Progenitor cell of endocrine pancreas (in vitro differentiated cells): ENCODE measurements at places on chromosomes 11 and 22.

GRCh38 chr22:44093791-44094190, 69.7 kb downstream of the PARVB start:
- DNase-seq, result no peak

GRCh38 chr11:2530855-2531200, 86.0 kb downstream of the KCNQ1 start:
- no peak for DNase-seq

GRCh38 chr22:21690401-21690801, 24.6 kb downstream of the PPIL2 start:
- DNase-seq, result no peak

DNA sequence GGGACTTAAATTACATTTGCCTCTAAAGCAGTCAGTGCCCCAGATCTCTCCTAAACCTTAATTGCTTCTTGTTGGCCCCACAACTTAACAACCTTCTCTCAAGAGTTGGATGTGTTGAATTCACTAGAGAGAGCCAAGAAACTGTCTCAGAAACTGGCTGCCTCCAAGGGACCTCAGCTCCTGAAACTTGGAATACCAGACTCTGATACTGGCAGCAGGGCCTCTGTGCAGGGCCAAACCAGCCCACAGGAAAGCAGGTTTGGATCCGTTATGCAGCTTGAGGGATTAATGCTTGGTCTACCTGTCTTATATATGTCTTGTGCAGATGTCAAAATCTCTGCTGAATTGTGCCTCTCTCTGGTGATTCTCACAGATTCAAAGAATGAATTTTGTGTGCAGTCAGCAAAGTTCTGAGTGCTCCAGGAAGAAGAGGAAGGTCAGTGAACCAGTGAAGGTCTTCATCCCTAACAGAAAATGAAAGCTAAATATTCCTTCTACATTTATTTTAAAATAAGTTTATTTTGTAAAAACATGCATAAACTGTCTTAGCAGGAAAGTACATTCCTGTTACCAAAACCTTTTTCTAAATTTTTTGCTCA, 70.8 kb downstream of the LIF start:
- no peak for DNase-seq

DNA sequence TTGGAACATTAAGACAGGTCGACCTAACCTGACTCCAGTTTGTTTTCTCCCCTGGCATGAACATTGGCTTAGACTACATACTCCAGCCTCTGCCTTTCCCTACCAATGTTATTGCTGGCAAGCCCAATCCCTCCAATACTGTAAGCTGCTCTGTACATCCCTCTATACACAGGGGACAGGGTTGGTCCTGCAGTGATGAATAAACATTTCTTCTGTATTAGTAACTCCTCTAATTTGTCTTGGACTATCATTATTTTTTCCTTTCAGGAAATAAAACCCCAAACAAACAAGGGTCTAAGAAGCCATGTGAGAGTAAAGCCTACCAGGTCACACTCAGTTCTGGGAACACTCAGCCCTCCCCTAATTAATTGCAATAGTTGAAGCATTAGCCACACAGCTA, 35.1 kb upstream of the FJX1 start:
- DNase-seq, result no peak

DNA sequence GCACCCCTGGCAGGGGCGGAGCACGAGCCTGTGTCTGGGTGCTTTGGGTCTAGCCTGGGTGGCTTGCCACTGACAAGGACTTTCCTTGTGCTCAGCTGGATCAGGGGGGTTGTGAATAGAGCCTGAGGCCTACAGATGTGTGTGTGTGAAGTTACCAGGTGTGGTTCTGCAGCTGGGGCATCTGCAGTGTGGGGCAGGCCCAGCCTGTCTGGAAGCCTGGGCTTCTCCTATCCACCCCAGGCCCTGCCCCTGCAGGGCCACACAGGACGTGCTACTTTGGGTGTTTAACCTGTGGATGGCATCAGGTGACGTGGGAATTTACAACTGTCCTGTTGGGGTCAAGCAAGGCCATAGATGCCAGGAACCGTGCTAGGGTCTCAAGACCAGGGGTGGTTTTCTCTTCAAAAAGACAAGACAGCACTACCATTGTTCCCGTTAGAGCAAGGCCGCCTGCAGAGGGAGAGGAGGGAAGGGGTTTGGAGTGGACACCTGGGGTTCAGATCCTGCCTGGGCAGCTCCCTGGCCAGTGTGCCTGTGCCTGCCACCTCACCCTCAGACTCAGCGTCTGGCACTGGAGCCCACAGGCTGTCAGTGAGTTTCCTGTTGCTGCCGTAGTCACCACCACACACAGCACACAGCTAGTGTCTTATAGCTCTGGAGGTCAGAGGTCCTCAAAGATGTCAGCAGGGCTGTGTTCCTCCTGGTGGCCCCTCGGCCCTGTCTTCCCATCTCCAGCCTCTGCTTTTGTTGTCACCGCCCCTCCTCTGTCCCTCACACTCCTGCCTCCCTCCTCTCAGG, 31.6 kb downstream of the CTTN start:
- DNase-seq, result no peak

GRCh38 chr11:63560506-63561180, 2.5 kb downstream of the PLAAT2 start:
- DNase-seq, result no peak

DNA sequence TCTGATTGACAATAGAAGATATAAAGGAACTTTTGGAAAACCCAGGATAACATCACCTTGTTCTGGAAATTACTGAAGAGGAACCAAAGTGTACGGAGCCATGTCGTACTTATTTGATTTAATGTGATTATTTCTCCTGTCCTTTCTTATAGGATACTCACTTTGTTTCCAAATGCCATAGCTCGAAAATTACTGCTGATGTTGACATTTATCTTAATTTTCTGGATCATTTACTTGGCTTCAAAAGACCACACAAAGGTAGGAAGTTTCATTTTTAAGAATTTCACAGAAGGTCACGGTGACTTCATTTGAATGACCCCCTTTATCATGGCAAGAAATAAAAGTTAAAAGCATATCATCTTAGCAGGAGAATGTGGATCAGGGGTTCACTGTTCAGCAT, 1.2 kb downstream of the NXPE2 start:
- DNase-seq, result no peak

DNA sequence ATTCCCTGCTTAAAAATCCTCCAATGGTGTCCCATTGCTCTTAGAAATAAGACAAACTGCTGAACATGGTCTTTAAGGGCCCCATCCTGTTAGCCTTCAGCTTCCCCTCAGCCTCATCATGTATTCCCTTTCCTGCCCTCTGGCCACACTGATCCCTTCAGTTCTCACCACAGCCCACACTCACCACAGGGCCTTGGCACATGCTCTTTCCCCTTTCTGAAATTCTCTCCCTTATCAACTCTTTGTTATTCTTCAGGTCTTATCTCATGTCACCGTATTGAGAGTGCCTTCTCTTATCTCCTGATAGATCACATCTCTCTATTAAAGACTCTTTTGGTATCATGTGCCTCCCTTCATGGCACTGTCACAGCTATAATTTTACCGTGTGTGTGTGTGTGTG, 167.8 kb upstream of the MPPED2 start:
- DNase-seq, result no peak

- peak; percentile 6 for DNase-seq
These were observed 629.5 kb downstream of the BRD1 start for GRCh38 chr22:49197986-49198704.

GRCh38 chr11:5931061-5931460, 11.0 kb upstream of the OR56A3 start:
- no peak for DNase-seq

DNA sequence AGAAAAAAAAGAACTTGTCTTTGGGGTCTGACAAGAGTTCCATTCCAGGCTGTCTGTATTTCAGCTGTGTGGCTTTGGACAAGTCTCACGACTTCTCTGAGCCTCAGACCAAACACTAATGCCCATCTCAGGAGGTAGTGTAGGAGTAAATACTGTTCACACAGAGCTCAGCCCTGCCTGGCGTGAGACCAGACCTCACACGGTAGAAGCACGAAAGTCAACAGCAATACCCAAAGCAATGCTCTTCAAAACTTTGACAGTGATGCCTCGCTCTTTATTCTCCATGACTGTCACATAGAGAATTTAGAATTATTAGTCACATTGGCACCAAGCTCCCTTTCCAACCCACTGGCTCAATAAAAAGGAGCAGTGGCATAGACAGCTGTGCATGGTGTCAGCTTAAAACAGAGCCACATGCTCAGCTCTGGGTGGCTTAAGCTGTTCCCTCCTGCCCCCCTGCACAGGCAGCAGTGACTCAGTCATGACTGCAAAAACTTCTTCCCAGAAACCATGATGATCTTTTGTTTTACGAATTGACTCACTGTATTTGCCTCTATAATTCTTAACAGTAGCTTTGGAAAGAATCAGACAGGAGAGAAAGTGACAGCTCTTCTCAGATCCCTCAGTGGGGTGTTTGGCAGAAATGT, 74.0 kb upstream of the PHF21B start:
- DNase-seq, result no peak

DNA sequence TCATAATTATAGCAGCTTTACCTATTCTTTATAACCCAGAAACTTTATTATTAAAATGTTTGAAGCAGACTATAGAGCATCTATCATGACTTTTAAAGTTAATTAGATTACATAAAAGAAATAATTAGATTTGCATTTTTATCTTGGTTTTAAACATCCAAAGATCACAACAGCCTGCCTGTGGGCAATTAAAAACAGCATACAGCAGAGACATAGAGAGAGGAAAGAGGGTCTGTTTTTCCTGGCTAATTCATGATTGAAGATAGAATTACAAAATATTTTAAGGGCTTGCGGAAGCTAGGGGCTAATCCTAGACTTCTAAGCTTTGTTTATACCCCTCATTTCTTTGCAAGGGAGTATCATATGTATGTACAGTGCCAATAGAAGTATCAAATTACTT, 178.1 kb downstream of the SOX6 start:
- no peak for DNase-seq

DNA sequence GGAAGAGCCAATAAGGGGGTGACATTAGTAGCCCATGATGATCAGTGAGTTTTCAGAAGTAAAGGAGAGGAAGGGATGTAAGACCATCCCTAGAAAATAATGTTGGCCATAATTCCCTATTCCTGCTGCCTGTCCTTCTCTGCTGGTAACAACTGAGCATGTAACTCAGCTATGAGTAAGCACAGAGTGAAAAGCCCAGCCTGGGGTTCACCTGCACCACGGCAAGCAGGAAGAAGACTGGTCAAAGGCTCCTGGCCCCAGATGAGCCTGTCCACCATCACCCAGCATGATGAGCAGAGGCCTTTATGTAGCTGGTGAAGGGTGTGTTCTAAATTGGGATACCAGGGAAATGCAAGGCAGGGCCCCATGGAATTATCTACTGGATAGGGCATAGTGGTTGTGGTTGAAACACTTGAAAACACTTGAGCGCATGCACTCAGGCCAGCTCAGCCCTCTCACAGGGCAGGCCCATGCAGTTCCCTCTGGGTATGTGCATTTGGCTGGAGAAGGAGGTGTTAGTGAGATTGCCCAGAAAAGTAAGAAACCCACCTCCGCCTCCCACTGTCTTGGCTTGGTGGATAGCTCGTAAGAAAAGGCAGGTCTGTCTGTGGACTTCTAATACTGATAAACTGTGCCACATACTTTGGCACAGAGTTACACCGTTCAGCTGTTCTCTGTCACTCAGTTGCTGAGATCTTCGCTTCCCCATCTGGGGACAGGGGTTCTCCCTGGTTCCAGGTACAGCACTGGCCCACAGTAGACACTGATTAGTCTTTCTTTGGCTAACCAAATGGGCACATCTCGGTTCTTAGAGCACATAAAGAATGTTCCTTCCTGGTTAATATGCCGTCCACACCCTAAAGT, 86.8 kb downstream of the AMOTL1 start:
- DNase-seq, result no peak

GRCh38 chr22:28241656-28242290, 322.7 kb upstream of the PITPNB start:
- no peak for DNase-seq

- no peak for DNase-seq
These were observed 2.1 kb downstream of the MRPL40 start for GRCh38 chr22:19434401-19434800.

GRCh38 chr11:61278001-61278470, 17.1 kb downstream of the VWCE start:
- DNase-seq, result no peak
